SK-MEL-5 (cell line): ENCODE measurements at places on chromosomes 16 and 17.

DNA sequence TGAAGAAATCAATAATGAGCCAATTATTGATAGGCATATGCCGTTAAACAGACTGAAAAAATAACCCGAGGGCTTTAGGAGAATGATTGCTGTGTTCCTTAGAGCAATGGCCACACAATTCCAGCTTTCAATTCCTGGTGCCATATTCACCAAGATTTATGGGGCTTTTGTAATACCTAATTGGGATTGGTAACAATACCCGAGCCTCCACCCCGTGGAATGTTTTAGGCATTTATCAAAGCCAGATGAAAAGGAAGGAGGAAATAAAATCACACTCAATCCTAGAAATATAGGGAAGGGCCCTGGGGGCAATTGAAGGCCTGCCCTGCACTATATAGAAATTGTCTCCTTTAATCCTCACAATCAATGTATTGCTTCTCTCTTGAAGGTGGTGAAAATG lies 42.1 kb upstream of the MLYCD start:
- DNase-seq, result no peak

GRCh38 chr16:66503612-66504011 lies 46.3 kb downstream of the TK2 start:
- DNase-seq, result no peak

- DNase-seq, result no peak
Measured at GRCh38 chr16:31439519-31439918, 3.1 kb downstream of the ZNF843 start.

DNA sequence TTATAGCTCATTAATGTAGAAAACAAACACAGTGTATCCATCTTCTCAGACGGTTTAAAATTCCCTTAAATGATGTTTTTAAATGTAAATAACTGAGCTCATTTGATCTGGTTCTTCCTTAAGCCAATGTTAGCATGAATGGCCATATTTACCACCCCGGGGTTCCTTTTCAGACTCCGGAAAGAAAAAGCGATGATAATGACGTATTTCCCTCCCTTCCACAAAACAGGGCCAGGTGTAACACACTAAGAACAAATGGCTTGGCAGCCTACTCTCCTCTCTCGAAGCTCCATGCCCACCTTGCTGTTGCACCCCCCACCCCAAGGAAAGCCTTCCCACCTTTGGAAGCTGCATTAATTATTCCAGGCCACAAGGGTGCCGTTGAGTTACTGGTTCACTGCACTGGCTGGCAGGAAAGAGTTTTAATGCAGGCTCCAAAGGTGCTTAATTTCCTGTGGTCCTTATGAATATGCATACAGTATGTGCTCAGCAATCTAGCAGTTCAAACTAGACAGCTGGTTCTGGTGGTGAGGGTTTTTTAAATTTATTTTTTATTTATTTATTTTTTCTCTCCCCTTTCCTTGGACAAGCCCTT lies 378.9 kb downstream of the WWOX start:
- DNase-seq, result no peak

DNA sequence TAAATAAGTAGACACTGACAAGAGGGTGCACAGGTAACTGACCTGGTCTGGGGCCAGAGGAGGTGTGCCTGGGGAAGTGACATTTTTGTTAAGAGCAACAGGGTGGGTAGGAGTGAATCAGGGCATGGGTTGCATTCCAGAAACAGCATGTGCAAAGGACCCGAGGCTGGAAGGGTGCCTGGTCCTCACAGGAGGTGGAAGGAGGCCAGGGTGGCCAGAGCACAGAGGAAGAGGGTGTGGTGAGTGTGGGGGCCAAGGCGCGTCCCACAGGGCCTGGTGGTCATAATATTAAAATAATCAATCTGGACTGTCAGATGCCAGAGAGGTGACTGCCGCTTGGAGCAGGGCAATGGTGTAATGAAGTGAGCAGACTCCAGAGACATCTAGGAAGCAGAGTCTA lies 14.3 kb downstream of the ARHGAP23 start:
- DNase-seq, result no peak

DNA sequence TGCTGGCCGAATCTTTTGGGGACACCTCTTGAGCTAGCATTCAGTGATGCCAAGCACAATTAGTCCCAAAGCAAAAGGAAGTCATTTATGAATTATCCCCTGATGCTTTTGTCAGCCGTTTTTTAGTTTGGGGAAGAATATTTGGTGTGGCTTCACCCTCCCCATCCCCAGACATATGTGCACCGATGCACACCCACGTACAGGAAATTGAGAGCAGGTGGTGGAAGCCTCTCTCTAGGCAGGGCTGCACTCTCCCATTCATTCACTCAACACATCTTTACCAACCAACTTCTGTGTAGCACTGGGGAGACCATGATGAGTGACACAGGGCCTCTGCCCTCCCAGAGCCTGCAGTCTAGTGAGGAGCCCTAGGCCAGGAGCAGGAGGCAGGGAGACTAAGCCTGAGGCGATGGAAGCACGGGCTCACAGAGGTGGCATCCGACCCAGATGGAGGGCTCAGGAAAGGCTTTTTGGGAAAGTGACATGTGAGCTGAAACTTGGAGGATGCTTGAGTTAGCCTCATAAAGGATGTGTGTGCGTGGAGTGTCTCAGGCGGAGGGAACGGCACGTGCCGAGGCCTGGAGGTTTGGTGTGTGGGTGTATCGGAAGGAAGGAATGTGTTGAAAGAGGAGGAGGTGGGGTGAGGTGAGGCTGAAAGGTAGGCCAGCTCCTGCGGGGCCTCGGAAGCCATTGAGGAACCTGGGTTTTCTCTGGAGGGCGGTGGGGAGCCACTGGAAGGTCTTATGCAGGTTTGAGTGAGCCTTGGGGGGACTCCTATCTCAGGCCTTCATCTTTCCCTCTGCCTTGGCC lies 43.8 kb downstream of the PSME3IP1 start:
- no peak for DNase-seq

DNA sequence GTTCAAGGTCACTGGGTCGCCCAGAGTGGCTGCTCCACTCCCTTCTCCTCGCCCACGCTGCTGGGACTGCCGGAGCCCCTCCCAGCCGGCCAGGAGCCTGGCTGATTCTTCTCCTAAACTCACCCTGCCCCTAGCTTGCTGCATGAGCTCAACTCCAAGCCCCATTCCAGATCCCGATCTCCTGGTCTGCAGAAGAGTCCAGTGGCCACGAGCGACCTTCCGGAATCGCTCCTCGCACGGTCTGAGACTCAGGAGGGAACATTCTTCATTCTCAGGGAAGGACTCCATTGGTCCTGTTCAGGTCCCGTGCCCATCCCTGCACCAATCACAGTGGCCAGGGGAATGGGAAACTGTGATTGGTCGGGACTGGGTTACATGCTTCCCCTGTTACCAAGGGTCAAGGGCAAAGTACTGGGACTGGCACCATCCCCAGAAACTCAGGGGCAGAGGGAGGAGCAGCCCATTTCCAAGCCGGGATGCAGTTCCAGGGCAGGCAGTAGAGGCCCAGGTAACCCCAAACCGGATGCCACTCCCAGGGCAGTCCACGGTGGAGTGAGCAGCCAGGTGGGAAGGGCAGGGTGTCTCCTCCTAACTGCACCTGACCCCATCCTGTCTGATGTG lies 24.5 kb upstream of the CIBAR2 start:
- peak; percentile 55 for DNase-seq

DNA sequence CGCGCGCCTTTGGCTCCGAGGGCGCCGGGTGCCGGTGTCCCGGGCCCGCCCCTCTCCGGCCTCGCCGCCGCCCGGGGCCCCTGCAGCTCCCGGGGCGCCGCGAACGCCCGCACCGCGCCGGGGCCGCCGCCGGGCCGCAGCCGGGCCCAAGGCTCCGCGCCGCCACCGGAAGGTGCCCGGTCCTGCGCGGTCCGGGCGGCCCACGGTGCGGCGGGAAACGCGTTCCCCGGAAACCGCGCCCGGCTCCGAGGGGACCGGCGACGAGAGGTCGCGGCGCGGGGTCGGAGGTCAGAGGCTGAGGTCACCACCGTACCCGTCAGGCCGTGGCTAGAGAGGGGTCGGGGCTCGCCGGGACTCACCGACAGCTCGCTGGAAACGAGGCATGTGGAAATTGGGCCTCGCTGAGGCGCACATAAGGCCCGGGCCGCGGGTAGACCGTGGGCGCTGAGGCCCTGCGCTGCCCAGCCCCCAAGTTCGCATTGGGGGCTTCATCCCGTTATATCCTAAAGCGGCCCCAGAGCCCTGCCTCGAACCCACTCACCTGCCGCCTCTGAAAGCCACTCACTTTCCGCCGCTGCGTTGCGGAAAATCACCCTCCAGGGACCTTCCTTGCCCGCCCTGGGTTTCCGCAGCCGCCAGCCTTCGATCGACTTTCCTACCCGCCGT lies at the start of gene DUS1L:
Gene DUS1L (minus strand): TSS at position 167 of the 666 bp plus-strand sequence. CDS start 745 bp downstream, outside the sequence.
- DNase-seq, result peak; percentile 61

DNA sequence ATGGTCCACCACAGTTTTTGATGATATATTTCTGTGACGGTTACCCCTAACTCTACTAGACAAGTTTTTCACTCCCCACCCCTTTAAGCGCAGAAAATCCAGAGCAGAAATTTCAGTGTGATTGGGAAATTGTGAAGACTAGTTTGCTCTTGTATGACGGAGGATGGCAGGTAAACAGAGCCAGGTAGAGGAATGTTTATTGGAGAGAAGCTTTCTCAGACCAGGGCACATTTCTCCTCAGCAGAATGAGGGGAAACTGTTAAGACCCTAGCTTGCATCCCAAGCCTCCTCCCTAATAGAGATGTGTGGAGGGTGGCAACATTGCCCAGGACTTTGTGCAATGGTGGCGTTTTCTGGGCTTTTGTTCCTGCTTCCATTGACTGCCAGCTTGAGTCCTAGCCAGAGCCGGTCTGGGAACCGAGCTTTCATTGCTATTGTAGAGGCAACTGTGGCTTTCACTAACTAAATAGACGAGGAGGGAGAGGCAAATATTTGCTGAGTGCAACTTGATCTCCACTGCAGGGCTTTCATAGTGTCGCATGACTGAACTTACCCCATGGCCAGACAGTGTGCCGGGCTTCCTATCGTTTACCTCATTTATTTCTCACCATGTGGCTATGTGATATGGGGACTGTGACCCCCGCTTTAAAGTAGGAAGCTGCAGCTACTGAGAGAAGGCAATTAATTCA lies 159.6 kb upstream of the MPHOSPH6 start:
- DNase-seq, result no peak

DNA sequence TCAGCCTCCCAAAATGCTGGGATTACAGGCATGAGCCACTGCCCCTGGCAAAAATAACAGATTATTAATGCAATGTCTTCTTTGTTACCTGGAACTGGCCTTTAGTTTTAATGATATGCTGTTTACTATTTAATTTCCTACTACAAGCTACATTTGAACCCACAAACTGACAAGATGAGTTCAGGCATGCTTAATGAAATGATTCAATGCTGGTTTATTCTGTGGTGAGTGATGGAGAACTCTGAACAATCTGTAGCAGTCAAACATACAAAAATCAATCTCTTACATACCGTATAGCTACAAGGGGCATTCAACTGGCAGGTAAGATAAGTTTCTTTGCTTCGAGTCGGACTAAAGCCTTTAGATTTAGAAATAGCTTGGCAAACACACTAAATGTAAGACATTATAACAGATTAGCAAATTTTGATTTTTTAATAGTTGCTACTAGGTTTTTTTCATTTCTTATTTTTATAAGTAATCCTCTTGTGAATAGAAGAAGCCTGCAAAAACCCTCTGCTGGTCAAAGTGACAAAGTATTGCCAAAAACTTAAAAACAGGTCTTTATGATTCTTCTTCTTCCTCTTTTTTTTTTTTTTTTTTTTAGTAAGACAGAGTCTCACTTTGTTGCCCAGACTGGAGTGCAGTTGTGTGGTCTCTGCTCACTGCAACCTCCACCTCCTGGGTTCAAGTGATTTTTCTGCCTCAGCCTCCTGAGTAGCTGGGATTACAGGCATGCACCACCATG lies 138.5 kb downstream of the SSH2 start:
- no peak for DNase-seq

- DNase-seq, result no peak
Measured at GRCh38 chr17:8392674-8393469, 4.8 kb downstream of the RNF222 start.

DNA sequence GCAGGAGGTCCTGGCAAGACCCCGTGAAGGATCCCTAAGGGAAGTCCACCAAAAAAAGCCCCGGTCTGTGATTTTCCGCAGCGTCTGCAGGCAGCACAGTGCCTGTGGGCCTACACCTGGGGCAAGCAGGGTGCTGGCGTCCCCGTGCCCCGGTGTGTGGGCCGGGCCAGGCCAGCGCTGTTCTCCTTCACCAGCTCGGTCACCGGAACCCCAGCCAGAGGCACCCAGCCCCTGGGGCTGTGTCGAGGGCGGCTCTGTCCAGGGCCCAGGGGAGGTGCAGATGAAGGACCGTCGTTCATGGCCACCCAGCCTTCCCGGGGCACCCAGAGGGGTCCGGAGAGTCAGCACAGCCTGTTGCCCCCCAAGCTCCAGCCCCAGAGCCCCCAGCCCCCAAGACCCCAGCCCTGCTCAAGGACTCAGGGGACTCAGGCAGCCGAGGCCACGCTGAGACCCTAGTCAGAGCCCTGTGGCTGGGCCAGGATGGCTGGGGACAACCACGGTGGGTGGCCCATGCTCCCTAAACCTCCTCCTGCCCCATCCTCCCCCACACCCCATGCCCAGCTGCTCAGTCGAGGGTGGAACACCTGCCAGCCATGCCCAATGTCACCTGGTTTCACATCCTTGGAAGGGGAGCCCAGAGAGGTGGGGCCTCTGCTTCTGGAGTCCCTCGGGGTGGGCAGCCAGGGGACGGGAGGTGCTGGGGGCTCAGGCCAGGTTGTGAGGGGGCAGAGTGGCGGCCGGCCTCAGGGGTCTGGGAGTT lies 5.7 kb upstream of the C1QTNF8 start:
- no peak for DNase-seq

DNA sequence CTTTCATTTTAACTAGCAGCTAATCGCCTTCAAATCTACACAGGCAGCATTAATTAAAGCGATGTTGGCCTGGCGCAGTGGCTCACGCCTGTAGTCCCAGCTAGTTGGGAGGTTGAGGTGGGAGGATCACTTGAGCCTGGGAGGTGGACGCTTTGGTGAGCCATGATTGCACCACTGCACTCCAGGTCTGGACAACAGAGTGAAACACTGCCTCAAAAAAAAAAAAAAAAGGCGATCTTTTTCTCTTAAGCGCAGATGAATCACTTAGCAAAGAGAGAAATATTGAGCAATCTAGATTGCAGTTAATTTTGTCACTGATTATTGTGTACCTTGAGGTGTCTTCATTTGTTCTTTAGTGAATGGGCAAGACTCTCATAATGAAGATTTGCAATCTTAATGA lies 12.4 kb downstream of the SNTB2 start:
- DNase-seq, result no peak

DNA sequence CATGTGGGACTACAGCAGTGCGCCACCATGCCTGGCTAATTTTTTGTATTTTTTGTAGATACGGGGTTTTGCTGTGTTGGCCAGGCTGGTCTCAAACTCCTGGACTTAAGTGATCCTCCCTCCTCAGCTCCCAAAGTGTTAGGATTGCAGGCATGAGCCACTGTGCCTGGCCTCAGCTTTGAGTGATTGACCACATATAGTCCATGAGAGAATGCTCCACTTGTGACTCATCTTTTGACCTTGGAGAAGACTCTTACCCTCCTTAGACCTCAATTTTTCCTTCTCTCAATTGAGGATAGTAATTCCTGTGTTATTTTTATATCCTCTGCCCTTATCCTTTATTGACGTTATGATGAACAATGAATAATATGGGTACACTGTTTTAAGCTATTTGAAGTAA lies 30.9 kb upstream of the DUSP14 start:
- peak; percentile 12 for DNase-seq
